ENCODE measurements at places on chromosomes 5 and 9.

- DNase-seq, result no peak
Observed at GRCh38 chr5:173855162-173855994, 32.8 kb upstream of the CPEB4 start.

- no peak for DNase-seq
Observed at GRCh38 chr5:40312205-40312604, 367.5 kb upstream of the PTGER4 start.

- DNase-seq, result no peak
Observed at GRCh38 chr5:141633871-141634561, 2.6 kb downstream of the HDAC3 start.

- no peak for DNase-seq
Observed at GRCh38 chr5:3199962-3200755, 395.5 kb upstream of the IRX1 start.

- no peak for DNase-seq
Observed at GRCh38 chr5:61588216-61588615, 256.2 kb downstream of the ZSWIM6 start.

GRCh38 chr9:4939118-4939561, 45.9 kb upstream of the JAK2 start:
- DNase-seq, result no peak

Measured in stimulated activated CD4-positive, alpha-beta T cell treated with anti-CD3 and anti-CD28 coated beads, Interleukin-4, amount 100 ng/mL, for 1 hour (primary cell).